ENCODE measurements at places on chromosomes 16 and 17. TPM values are rescaled to one million over a fixed set of nuclear protein-coding genes. Genes with fewer than 3 reads are reported as not detected.

- DNase-seq, result peak; percentile 54
Observed at GRCh38 chr17:75238684-75239191, 22.7 kb downstream of the GGA3 start.

GRCh38 chr17:51803161-51803560 lies 355.4 kb downstream of the CA10 start:
- DNase-seq, result no peak

- no peak for DNase-seq
Observed at GRCh38 chr16:65044873-65045272, 77.0 kb downstream of the CDH11 start.

DNA sequence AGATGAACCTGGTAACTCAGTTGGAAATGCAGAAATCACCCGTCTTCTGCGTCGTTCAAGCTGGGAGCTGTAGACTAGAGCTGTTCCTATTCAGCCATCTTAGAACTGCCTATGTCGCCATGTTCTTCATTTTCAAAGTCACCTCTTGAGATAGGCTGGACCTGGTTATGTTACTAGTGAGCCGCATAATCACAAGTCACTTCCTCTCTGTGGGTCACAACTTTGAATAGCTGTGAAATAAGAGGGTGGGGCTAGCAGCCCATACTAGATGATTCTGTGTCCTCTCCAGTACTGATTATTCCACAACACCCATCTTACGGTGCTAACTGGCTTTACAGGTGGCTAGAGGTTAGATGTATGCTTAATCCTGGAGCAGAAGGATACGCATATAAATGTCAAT lies 74.2 kb downstream of the VPS53 start:
- no peak for DNase-seq

DNA sequence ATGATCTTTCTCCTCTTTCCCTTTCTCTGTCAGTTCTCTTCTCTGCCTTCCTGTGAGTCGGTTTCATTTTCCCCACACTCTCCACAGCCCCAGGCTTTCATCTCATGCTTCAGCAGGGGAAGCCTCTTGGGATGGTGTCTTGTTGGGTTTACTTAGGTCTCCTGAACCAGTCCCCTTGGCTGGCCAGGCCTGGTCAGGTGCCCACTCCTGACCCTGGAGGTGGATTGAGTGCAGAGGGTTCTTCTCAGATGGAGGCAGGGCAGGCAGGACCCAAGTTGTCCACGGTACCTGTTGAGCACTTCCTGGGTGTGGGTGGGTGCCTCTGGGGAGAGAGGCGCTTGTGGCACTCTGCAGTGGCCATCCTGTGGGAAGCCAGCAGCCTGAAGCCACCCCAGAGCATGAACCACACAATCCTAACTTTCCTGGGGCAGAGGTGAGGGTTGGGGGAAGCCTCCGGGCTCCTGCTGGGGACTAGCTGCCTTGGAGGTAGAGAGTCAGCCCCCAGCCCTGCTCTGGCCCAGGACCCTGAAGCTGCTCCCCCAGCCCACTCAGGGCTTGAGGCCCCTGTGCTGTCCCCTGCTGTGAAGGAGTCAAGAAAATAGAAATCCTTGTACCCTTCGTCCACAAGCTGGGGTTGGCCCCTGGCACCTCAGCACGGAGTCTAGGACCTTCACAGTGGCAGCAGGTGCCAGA lies 2.0 kb upstream of the RAP1GAP2 start:
- DNase-seq, result no peak

DNA sequence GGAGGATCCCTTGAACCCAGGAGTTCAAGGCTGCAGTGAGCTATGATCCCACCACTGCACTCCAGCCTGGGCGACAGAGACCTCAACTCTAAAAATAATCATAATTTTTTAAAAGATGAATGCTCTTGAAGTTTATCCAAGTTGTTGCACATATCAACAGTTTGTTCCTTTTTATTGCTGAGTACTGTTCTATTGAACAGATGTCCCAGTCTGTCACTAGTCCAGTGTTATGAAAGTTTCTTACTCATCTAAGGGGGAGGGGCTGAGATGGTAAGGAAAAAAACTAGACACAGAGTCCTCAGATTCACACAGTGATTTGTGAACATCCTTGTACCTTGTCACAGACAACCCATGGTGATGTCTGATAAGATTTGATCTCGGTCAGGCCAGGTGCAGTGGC lies 3.9 kb downstream of the ACAP1 start:
- DNase-seq, result no peak

DNA sequence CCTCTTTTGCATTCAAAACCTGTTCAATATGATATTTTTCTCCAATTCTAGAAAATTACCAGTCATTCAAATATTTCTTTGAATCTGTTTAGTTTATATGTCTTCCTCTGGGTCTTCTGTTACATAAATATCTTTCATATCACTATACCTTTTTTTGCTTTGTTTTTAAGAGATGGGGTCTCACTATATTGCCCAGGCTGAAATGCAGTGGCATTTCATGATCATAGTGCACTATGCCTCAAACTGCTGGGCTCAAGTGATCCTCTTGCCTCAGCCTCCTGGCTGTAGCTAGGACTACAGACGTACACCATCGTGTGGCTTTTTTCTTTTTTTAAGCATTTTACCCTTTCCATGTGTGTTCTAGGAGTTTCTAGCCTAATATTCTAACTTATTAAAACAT lies 38.8 kb downstream of the NSRP1 start:
- no peak for DNase-seq

DNA sequence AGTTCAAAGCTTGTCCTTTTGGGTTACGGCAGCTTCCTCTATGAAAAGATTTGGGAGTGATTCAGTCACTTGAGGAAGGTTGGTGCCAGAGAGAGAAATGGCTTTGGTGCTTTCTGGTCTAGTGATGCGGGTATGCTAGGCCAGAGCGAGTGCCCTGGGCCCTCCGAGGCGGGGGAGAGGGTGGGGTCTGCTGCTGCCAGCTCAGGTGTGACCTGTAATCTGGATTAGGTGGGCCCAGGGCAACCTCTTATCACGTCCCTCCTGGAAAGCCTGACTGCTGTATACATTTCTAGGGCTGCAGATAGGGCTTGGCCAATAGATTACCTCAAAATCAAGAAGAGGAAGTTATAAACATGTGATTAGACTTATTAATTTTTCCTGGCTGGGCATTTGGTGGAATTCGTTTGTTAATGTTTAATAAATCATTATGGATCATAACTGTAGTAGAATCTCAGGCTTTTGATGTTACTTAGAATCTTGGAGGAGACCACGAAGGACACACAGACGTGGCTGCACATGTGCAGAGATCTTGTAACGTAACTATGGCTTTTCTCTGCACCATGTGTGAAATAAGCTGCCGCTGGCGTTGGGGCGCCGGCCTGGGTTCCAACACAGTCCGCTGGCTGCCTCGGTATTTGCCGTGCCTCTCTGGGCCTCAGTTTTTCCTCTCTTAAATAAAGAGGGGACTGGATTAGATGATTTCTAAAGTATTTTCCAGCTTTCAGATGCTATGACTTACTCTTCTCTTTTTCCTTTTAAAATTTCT lies 1.2 kb downstream of the IRF8 start:
- DNase-seq, result no peak

- no peak for DNase-seq
Observed at GRCh38 chr17:50177983-50178834, 12.4 kb downstream of the SGCA start.

GRCh38 chr16:89720551-89720812 lies 216 bp downstream of the VPS9D1 start:
- DNase-seq, result no peak

- no peak for DNase-seq
Observed at GRCh38 chr17:81402530-81402941, 7.3 kb downstream of the BAHCC1 start.

GRCh38 chr17:1967213-1967612 lies 57.9 kb downstream of the RTN4RL1 start:
- no peak for DNase-seq

DNA sequence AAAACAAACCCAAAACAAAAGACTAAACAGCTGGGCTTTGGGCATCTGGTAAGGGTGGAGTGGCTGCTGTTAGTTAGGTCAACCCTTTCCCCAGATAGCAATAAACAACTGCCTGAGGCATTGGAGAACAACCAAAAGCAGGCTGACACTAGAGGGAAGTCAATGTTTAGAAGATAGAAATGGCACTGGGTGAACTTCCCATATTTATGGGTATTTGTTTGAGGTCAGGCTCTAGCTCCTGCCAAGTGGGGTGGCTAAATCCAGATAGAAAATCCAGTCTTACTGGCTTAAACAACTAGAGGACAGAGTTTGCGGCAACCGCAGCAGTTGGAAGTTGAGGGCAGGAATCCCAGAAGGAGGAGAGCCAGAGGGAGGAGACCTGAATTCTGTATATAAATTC lies 79.4 kb downstream of the SDK2 start:
- DNase-seq, result no peak

DNA sequence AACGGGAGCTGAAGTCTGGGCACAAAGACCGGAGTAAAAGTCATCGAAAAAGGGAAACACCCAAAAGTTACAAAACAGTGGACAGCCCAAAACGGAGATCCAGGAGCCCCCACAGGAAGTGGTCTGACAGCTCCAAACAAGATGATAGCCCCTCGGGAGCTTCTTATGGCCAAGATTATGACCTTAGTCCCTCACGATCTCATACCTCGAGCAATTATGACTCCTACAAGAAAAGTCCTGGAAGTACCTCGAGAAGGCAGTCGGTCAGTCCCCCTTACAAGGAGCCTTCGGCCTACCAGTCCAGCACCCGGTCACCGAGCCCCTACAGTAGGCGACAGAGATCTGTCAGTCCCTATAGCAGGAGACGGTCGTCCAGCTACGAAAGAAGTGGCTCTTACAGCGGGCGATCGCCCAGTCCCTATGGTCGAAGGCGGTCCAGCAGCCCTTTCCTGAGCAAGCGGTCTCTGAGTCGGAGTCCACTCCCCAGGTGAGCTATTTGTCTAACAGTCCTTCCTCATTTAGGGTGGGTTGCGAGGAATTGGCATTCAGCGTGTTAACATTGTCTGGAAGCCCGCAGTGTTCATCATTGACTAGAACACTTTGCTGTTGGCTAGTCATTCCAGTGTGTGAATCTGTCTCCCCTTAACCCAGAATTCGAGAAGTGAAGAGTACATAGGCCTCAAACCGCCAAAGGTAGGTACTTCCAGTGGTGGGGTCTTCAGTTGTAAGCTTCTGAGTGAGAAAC lies 1.5 kb downstream of the CDK12 start:
- no peak for DNase-seq

GRCh38 chr16:67170168-67170948 lies at the start of gene NOL3:
NOL3 (plus strand) TSS chr16:67170538.
- DNase-seq, result peak; percentile 64

DNA sequence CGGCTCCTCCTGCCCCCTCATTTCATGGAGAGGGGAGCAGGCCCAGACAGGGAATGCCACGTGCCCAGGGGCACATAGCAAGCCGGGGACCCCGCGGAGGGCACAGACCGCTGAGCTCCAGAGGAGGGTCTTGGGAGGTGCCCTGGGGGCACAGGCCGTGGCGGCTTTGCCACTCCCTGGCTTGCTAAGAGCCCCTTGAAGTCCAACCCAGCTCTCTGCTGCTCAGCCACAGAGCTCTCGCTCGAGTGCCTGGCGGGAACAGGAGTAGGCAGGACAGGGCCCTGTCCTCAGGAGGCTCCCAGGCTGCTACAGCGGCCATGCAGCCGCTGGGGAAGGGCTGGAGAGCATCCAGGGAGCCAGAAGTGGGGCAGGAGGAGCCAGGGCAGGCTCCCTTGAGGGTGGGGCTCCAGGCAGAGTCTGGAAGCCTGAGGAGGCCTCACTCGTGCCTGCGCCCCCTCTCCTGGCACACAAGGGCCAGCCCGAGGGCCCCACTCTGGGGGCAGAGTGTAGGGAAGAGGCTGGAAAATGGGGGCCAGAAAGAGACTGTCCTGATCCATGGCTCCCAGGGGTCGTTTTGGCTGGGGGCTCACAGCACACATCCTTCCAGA lies 4.4 kb upstream of the RAB26 start:
- no peak for DNase-seq

DNA sequence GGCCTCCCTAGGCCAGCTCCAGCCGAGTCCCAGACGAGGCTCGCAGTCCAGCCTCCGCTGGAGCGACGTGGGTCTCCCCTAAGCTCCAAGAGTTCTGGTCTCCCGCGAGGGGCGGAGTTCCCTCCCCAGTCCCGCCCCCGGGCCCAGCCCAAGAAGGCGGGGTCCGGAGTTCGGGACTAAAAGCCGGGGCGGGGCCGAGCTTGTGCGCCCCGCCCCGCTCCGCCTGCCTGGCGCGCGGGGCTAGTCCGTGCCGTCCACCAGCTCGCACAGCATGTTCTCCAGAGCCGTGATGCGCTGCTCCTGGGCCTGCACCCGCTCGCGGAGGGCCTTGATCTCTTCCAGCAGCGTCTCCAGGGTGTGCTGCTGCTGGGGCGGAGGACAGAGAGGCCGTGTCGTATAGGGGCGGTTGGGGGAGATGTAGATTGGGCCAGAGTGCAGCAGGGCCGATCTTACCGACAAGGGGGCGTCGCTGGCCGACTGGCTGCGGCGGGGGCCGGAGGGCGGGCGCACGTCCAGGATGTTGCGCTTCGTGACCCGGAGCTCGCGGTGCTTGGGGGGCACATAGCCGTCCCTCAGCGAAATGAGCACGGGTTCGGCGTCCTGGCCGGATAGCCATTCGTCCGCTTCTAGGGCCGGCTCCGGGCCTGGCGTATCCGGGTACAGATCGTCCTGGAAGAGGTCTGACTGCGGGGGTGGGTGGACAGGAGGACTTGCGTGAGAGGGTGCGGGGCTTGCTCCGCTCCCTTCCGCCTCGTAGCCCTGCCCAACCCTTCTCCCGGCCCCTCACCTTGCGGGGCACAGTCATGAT lies 7.0 kb downstream of the CORO6 start:
- DNase-seq, result peak; percentile 93

DNA sequence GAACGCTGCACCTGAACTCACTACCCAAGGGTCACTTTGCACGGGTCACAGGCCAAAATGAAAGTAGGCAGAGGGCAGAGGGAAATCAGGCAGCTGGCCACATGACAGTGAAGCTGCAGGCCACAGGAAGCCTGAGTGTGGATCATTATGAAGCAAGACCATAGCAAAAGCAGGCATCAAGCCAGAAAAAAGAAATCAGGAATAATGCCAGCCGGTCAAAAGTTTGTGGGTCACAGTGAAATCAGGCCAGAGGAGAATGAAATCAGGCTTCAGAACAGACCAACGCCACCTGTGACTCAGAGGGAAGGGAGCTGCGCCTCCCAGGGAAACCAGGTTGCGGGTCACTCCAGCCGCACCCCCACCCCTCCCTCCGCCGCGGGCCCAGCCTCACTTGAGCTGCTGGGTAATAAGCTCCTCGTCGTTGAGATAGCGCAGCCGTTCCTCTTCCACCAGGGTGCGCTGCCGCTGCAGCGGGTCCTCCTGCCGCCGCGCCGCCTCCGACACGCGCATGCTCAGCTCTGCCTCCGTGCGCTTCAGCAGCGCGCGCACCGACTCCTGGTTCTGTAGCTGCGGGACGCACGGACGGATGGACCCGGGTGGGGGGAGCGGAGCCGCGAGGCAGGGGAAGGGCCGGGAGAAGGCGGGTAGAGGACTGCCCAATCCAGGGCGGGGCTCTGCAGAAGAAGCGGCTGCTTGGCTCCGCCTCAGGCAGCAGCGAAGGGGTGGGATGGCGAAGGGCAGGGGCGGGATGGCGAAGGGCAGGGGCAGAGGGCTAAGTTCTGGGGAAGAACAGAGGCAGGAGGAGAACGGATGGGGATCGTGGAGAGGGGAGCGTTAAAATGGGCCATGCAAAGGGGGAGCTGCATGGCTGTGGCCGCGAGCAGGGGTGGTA lies 47.7 kb downstream of the SRCIN1 start:
- peak; percentile 86 for DNase-seq

The HDAC5 gene
- 101 TPM for total RNA-seq

The CCL18 gene
- total RNA-seq, result not detected

The TUBG2 gene
- 9.4 TPM for total RNA-seq

The PRAC2 gene
- total RNA-seq, result not detected

The DNAJC7 gene
- 78.0 TPM for total RNA-seq

The TAT gene
- 0.31 TPM for total RNA-seq

The C17orf50 gene
- total RNA-seq, result not detected

The ATP6V0D1 gene
- 63.0 TPM for total RNA-seq

The NECAB2 gene
- total RNA-seq, result 1.9 TPM
